ENCODE measurements at places on chromosomes 5 and 9.

- no peak for DNase-seq
Measured at GRCh38 chr5:181173027-181173419, 25.6 kb downstream of the OR2V2 start.

GRCh38 chr5:108467563-108467962, 85.7 kb upstream of the FBXL17 start:
- DNase-seq: no peak

DNA sequence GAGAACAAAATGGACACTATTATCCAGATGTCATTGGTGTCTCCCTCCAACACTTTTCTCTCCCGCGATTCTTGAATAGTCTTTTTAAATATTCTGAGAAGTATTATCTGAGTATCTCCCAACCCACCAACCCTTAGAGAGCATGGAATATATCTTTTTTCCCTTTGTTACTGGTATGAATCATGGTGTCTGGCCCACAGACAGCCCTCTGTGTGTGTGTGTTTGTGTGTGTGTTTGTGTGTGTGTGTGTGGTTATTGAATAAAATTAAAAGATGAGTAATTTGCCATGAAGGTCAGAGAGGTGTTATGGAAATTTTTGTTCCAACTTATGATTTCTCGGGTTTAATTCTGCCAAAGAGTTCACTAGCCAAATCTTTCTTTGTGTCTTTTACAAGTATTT, 47.7 kb downstream of the CAMK4 start:
- DNase-seq: no peak

DNA sequence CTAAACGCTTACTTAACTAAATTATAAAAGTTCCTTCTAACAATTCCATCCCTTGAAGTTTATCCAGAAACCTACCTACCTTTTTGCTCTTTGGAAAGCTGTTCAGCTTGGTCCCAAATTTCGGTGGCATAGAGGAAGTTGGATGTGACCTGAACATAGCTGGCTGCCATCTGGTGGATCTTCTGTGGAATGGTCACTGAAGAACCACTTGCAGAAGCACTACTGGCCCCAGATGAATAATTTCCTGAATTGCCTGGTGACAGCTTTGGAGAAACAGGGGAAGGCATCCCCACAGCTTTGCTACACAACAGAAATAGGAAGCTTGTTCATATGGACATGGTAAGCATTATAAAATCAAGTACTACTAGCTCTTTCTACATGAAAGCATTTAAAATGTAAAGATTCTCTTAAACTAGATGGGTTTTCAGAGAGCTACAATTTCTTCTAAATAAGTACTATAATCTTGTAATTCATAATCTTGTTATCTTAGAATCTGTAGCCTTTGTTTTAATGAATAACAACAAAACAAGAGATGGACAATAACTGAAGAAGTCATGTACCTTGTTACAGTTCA, 9.9 kb downstream of the LEAP2 start:
- no peak for DNase-seq

DNA sequence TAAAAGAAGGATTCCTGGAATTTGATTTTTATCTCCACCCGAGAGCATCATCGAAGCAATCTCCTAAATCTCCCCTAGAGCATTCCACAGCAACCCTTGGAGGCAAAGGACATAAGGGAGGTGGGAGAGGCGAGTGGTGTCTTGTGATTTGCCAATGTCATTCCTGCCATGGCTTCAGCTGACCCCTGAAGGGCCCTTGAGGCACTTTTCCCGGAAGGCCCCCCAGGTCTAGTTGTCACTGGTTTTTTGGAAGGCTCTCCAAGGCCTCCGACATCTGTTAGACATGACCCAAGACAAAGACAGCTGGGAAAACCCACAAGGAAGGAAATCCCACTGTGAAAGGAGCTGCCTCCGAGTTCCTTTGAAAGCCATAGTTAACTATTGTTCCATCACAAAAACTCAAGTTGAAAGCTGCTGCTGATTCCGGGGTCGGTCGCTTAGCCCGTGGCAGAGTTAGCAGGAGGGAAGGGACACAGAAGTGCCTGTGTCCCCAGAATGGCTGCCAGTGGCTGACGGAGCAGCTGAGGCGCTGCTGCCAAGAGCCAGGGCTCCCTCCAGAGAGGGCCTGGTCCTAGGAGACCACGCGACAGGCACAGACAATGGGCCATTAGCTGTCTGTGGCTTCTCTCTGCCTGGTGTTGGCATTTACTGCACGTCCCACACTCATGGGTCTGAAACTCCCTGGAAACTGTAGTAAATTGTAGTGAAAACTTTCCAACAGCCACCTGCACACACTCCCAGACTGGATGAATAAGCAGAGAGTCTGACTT, 24.4 kb upstream of the TRIO start:
- DNase-seq: no peak
